ENCODE measurements at places on chromosomes 4 and X. TPM values are rescaled to one million over a fixed set of nuclear protein-coding genes. Genes with fewer than 3 reads are reported as not detected.

DNA sequence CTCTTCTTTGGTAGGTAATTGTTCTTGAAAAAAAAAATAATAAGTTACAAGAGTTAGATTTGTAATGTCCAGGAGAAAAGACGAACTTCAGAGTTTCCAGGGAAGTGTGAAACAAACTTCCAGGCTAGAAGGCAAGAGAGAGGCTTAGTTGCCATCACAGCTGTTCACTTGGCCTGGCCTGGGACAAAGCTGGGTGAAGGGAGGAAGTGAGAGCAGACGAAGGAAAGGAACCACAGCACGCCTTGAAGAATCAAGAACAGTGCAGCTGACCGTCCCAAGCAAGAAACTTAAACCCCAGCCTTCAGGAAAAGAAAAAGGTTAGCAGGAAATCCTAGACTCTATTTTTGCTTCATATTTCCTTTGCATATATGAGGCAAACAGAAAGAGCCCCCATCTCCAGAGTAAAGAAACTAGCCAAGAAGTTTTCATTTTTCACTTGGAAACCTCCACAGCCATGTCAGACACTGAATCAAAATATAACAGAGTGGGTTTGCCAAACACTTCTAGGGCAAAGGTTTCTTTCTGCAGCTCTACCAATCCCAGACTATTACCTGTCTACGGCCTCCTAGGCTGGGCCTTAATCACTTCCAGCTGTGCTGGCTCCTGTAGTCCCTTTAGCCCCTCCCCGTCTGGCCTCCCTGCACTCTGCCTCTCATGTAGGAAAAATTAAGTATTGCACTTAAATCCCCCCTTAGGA, 209.6 kb downstream of the SPATA18 start:
- peak; percentile 89 for DNase-seq

DNA sequence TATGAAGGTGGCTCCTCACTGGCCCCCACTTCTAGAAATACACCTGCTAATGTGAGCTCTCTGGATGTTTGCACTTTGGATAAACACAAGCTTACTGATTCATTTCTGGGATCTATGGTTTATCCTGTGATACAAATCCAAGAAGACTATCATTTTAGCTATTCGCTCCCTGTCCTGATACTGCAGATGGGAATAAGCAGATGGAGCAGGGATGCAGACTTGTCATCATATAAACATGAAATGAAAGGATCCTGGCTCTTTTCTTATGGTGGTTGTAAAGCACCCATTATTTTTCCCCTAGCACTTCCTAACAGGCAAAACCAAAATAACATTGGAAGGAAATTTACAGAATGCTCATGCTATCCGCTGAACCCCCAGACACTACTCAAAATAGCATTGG, 162.9 kb upstream of the NOCT start:
- no peak for DNase-seq

- DNase-seq: no peak
Measured at GRCh38 chr4:94615451-94615850, 142.3 kb upstream of the BMPR1B start.

DNA sequence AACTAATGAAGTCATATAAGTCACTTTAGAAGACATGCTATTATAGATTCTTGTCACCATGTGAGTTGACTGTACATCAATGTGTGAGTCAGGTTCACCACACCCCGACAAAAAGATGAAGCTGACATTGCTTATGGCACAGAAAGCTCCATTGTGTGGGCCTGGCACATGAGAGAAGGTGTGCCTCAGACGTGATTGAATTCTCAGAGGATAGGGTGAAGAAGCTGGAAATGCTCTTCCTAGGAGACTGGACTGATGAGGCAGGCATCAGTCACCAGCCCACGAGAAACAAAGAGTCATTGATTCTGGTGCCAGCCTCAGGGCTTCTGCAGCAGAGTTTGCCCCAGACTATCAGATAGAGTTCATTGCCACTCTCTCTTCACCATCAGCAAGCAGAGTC, 35.9 kb upstream of the LRAT start:
- DNase-seq: no peak

- DNase-seq: no peak
Measured at GRCh38 chr4:156606554-156607477, 364.8 kb downstream of the PDGFC start.

DNA sequence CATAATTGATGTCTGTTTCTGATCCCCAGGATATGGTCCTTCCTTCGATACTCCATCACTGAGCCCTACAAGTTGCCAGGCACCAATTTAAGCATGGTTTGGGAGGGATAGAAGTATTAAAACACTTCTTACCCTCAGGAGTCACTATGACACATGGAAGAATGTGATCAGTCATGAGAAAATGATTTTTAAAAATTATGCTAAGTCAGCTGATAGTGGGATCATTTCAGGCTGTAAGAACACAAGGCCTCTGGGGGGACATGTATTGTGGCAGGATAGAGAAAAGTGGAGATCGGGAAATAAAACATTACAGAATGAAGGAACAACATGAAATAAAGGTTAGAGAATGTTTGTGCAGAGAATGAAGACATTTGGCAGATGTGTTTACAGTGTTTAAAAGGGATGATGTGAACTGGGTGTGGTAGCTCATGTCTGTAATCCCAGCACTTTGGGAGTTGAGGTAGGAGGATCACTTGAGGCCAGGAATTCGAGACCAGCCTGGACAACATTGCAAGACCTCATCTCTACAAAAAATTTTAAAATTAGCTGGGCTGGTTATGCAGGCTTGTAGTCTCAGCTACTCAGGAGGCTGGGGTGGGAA, 64.0 kb downstream of the ELOVL6 start:
- no peak for DNase-seq

- peak; percentile 4 for DNase-seq
Measured at GRCh38 chr4:70544279-70544868, 26.0 kb downstream of the AMTN start.

DNA sequence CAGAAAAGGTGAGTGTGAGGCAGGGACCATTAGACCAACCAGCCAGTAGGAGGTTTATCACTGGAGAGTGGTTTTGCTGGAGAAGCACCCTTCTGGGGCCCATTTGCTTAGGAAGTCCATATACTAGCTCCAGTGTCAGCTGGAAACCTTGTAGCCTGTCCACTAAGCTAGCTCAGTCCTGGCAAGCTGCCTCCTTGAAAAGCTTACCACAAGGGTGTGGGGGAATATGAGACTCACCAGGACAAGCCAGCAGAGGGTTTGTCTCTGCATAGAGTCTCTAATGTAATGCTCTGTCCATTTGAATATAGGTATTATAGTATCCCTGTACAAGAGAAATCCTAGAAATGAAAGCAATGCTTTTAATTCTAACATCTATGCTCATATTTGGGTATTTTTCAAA, 86.3 kb downstream of the FBXL5 start:
- DNase-seq: peak; percentile 7

GRCh38 chr4:101697266-101697665, 93.3 kb upstream of the BANK1 start:
- DNase-seq: no peak

GRCh38 chr4:30903502-30904214, 183.5 kb downstream of the PCDH7 start:
- DNase-seq: no peak

GRCh38 chr4:174036576-174036975, 246.9 kb downstream of the FBXO8 start:
- no peak for DNase-seq

- no peak for DNase-seq
Measured at GRCh38 chrX:1477801-1478458, 25.2 kb upstream of the ASMTL start.

DNA sequence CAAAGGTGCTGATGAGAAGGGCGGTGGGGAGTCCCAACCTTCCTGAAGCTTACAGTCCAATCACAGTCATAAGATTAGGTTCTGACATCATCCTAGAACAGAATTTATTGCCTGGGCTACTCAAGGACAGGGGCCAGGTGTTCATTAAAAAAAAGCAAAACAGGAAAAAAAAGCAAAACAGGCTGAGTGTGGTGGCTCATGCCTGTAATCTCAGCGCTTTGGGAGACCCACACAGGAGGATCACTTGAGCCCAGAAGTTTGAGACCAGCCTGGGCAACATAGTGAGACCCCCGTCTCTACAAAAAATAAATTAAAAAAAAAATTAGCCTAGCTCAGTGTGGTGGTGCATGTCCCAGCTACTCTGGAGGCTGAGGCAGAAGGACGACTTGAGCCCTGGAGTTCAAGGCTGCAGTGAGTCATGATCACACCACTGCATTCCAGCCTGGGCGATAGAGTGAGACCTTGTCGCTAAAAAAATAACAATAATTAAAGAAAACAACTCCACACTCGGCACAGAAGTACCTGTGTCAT, 3.0 kb downstream of the RAB9A start:
- no peak for DNase-seq

- no peak for DNase-seq
Measured at GRCh38 chr4:67762086-67762485, 7.9 kb upstream of the GNRHR start.

DNA sequence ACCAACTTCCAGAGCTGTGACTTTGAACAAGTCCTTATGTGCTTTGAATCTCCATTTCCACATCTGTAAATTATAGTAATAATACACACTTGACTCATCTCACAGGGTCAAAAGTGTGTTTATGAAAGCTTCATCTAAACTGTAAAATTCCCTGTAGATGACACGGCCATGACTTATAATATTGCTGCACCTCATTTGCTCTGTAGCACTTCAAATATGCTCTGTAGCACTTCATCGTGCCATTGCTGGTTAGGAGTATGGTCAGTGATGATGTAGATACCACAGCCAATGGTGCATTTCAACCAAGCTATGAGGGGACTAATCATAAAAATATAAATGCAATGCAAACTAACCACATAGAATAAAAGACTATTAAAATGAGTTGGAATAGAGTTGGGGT, 318.6 kb downstream of the ANK2 start:
- no peak for DNase-seq

GRCh38 chrX:10235851-10236250, 79.1 kb downstream of the CLCN4 start:
- no peak for DNase-seq

DNA sequence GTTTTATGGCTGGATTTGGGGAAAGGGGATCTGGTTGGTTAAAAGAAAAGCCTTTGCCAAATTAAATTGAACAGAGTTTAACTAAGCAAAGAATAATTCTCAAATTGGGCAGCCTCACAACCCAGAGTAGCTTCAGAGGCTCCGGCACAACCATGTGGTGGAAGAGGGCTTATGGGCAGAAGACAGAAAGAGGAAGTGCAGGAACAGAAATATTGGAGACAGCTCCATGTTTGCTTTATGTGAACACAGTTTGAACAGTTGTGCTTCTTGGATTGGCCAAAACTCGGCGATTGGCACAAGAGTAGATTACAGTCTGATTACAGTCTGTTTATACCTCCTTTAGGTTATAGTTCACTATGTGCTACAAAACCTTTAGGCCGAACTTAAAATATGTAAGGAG, 562.7 kb downstream of the TRIML1 start:
- no peak for DNase-seq

GRCh38 chrX:1465286-1466231, 12.8 kb upstream of the ASMTL start:
- DNase-seq: no peak

DNA sequence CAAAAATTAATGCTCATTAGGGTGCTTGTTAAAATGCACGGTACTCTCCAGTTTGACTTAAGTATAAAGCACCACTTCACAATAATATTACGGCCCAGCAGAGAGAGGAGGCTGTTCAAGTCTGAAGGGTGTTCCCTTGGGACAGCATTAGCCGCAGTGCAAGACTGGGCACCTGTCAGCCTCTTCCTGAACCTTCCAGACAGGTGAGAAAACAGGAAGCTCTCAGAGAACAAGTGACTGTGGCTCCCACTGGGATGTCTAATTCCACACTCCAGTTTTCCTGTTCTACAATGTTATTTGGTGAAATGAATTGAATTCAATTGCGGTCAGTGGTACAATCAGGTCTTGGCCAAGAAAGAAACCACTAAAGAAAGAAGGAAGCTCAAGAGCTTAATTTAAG, 414.4 kb downstream of the SMARCA1 start:
- DNase-seq: peak; percentile 1

DNA sequence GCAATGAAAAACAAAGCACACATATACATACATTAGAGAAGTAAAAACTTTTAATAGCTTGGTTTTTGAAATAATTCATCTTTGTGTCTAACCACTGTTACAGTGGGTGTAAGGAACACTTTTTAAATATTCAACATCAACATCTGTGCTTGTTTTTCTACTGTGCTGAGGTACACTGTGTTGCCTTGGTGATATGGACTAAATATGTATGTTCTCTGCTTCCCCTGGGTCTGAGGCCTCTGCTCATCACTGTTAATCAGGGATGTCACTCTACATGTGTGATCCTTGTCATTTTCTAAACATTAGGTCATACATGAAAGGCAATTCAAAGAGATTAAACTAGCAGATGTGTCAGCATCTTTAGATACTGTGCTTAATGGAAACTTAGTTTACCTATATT, 10.9 kb downstream of the MCTS1 start:
- peak; percentile 14 for DNase-seq

DNA sequence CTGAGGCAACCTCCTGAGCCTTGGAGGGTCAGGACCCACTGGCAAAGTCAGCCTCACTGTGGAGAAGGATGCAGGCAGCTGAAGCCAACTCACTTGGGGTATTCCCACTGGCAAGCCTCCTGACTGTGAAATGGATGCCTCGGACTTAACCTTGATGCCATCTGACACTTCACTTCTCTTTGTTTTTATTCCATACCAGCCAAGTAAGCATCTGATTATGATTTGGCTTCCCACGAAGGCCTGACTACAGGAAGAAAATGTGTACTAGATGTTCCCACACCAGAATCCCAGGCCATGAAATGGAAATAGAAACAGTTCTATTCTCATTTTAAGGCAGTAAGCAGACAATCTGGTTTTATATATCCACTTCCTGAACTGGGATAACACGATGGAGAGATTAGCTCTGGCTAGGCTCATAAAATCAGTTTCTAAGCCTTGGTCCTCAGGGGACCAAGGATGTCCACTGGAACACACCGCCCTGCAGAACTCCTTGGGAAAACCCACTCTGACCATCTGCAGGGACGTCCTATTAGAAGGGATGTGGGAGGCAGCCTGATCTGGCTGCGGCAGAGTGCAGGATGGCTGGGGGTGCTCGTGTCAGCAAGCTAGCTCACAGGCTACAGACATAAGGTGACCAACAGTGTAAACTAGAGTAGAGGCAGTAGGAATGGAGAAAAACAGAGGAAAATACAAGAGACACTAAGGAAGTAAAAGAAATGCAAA, 89.3 kb downstream of the TSPAN5 start:
- DNase-seq: peak; percentile 67

DNA sequence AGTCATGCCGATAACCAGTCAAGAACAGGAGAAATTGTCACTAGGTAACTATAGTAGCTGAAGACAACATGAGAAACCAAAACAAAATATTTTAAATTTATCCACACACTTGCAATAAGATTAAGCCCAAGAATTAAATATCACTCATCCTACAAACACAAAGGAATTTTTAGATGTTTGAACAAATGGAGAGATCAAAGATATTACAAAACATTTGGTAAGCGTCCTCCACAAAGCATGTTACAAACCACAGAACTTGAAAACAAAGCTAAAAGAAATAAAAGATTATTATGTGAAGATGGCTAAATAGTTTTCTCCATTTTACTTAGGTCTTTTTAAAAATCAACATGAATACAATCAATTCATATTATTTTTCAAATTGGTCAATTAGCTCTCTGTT, 631.9 kb upstream of the INTU start:
- DNase-seq: no peak

ARSJ gene
- 9.5 TPM for total RNA-seq

MTNR1A gene
- 0.21 TPM for total RNA-seq

NEUROG2 gene
- not detected for total RNA-seq

MGAT4D gene
- total RNA-seq: not detected

WWC2 gene
- 28.6 TPM for total RNA-seq

APELA gene
- total RNA-seq: not detected

GNL3L gene
- 40.9 TPM for total RNA-seq

POU3F4 gene
- total RNA-seq: not detected

ADGRL3 gene
- 33.3 TPM for total RNA-seq

ASB12 gene
- total RNA-seq: 5.7 TPM

HERC5 gene
- 2.2 TPM for total RNA-seq

Data from tongue (tissue), 3 donors.